Heart right ventricle (tissue), 16 donors: ENCODE measurements at places on chromosomes 7 and 10. TPM values are rescaled to one million over a fixed set of nuclear protein-coding genes. Genes with fewer than 3 reads are reported as not detected.

GRCh38 chr7:69204943-69205342 lies 393.3 kb upstream of the AUTS2 start:
- DNase-seq, result no peak

DNA sequence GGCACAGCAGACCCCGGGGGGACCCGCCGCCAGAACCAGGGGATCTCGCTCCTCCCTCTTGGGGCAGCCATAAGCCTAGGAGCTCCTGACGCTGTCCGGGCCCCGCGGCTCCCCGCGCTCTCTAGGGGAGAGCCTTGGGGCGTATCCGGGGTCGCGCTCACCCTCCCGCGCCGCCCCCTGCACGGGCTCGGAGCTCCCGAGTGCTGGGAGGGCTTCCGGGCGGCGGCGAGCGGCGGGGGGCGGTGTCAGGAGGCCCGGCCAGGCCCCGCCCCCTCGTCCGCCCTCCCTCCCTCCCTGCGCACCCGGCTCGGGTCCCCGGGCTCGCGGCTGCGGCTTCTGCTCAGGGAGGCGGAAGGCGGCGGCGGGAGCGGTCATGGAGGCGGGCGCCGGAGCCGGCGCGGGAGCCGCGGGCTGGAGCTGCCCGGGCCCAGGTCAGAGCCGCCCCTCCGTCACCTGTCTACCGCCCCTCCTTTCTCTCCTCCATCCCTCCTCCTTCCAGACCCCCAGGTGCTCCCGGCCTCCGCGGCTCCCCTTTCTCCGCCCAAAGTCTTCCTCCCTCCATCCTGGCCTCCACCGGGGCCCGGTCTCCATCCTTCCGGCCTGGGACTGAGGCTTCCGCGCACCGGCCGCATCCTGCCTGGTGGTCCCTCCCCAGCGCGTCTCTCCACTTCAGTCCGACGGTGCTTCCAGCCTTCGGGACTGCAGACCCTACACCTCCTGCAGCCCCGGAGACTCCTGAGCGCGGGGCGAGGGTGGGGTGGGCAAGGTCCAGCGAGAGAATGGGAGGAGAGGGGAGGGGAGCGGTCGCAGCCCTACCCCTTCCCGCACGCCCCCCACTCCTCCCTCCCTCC lies at the start of gene CCDC136:
Gene CCDC136 (plus strand): TSS at position 848 of the 851 bp plus-strand sequence. CDS start 444 bp downstream, outside the sequence.
- DNase-seq, result peak; percentile 81

DNA sequence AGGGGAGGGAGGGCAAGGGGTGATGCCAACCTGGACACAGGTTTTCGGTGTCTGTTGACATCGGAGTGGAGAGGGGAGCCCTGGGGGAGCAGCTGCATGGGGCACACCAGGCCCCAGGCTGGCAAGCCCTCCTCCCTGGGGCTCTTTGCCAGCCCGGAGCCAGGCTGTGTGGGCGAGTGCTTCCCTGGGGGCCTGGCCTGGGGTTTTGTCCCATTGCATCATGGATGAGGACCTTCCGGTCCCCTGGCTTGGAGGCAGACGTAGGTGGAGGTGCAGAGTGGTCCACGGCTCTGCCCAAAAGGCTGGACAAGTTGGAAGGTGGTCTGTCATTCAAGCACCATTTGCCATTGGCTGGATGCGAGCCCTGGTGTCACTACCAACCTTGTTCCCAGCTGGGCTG lies 34.8 kb downstream of the ZMIZ1 start:
- DNase-seq, result no peak

DNA sequence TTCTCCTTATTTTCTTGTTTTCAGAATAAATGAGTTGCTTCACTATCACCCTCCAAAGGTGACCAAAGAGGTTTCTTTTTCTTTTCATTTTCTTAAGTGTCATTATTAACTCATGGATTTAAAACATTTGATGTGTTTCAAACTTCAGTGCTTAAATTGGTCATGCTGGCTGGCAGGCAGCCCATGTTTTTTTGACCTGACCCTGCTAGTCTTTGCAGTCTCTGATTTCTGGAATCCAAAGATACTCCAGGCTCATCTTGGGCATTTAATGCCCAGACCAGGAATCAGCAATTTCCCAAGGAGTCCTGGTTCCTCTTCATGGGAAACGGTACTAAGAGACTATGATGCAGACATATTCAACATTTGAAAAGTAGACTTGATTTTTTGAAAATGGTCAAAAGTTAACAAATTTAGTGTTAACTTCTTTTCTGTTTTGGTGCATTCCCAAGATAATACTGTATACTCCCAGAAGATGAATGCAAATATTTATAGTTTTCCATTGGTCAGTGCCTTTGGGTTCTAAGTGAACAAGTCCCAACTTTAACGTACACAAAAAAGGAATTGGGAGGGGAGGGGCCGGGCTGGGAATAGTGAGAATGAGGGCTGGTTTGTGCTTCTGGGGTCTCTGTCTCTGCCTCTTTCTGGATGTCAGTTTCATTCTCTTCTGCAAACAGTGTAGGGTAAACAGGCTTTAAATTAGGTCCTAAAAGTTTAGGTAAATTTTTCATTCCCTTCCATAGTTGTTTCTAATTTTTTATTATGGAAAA lies 19.8 kb downstream of the NUB1 start:
- no peak for DNase-seq

- no peak for DNase-seq
Observed at GRCh38 chr10:106360870-106361269, 803.6 kb downstream of the SORCS1 start.

DNA sequence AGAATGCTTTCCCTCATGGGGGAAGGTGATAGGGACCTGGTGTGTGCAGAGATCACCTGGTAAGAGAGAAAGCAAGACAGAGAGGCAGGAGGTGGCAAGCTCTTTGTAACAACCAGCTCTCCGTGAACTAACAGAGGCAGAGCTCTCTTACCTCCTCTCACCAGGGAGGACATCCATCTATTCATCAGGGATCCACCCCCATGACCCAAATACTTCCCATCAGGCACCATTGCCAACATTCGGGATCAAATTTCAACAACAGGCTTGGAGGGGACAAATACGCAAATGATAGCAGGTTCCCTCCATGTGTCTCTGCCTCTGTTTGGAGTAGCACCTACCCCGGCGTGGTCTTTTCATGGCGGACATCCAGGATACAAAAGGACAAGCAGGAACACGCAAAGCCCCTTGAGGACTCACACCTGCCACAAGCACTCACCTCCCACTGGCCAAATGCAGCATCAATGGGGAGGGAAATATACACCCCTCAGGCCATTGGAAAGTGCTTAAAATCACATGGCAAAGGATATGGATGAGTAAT lies 431.2 kb upstream of the AUTS2 start:
- DNase-seq, result no peak

GRCh38 chr7:30505174-30505697 lies 607 bp upstream of the GGCT start:
- no peak for DNase-seq

DNA sequence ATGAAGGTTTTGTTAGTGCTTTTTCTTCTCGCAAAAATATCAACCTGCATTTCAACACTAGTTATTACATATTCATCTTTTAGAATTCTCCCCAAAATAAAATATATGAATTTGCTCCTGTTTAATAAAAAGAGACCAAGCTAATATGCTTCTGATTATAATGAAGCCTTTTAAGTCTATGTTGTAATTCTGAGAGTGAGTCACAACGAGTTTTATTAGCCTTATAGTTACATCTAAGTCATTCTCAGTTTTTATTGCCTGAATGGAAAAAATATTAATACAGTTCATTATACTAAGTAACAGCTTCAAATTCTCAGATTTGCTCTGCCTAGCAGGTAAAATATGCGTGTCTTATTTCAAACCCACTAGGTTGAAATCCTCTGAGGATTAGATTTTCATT lies 152.4 kb upstream of the CELF2 start:
- DNase-seq, result no peak

GRCh38 chr7:139339698-139340036 lies 1.5 kb upstream of the FMC1 start:
- no peak for DNase-seq

DNA sequence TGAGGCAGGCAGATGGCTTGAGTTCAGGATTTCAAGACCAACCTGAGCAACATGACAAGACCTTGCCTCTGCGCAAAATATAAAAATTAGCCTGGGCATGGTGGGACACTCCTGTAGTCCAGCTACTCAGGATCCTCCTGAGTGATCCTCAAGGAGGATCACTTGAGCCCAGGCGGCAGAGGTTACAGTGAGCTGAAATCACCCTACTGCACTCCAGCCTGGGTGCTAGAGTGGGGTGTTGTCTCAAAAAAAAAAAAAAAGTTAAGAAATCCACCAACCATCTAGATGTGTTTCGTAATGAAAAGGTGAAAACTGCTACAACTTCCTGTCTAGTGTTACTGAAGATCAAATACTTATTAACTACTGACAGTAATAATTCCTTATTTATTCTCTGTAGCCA lies 8.1 kb downstream of the GLCCI1 start:
- no peak for DNase-seq

GRCh38 chr10:76550806-76551205 lies 1086.8 kb downstream of the KCNMA1 start:
- DNase-seq, result no peak

DNA sequence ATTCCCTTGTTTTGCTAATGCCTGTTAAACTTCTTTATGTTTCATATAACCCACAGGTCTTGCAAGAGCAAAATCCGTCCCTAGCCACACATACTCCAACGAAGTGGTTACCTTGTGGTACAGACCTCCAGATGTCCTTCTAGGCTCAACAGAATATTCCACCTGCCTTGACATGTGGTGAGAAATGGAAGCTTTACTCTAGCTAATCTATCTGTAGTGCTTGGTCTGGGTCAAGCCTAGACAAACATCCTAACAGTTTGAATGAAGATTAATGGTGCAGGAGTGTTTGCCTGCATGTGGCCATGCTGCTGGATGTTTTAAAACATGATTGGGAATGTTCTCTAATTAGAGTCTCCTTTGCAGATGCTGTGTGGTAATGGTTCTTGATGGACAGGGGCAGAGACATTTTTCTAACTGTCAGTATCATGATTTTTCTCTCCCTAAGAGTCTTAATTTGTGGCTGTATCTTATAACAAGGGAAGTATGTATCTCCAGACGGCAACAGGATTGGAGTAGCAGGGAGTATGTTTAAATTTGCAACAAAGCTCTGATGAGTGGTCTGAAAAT lies 308.5 kb upstream of the FZD1 start:
- no peak for DNase-seq

Gene CYP2C19
- not detected for total RNA-seq

- DNase-seq, result peak; percentile 4
Observed at GRCh38 chr7:128837521-128837921, 7.3 kb downstream of the FLNC start.

Gene CLDN3
- total RNA-seq, result not detected

Gene PPP1R3C
- total RNA-seq, result 133 TPM

- no peak for DNase-seq
Observed at GRCh38 chr10:27912231-27912630, 86.6 kb downstream of the ODAD2 start.

DNA sequence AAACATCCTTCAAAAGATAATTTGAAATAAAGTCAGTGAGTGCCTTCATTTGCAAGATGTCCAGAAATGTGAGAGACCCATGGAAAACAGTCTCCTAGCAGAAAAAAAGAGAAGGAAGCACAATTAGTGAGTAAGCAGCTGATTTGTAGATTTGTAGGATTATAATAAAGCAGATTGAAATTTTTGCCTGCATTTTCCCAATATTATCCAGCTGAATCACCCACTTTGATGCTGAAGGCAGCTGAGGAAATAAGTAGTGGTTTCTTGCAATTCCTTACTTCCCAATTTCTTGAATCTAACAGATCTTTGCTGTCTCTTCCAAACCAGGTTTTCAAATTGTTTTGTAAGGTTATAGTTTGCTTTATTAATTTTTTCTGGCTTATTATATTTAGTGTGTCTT lies 181.4 kb downstream of the GNAT3 start:
- no peak for DNase-seq

DNA sequence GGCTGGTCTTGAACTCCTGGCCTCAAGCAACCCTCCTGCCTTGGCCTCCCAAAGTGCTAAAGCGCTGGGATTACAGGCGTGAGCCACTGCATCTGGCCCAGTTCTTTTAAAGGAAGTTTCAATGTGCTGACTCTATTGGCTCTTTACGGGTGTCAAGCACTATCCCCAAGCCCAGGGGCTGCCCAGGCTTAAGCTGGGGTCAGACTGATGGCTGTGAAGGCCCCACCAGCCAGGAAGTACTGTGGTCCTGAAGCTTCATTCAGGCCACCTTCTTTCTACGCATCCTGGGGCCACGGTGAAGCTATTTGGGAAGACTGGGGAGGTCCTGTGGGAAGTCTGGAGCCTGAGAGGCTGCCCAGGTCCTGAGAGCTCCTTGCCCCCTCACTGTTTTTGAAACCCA lies 8.0 kb downstream of the GPR15LG start:
- DNase-seq, result no peak

Gene ZNF394
- 14.1 TPM for total RNA-seq

GRCh38 chr7:17557251-17557671 lies 258.8 kb downstream of the AHR start:
- DNase-seq, result no peak

DNA sequence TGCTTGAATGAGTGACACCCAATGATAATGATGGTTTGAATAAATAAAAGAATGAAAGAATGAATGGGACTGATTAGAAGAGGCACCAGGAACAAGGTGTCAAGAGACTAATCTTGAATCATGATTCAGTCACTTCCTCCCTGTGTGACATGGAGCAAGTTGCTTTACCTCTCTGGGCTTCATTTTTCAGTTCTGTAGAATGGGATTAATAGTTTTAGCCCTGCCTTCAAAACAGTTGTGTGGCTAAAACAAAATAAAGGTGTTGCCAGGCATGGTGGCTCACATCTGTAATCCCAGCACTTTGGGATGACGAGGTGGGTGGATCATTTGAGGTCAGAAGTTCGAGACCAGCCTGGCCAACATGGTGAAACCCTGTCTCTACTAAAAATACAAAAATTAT lies 37.6 kb downstream of the MYL10 start:
- DNase-seq, result no peak

DNA sequence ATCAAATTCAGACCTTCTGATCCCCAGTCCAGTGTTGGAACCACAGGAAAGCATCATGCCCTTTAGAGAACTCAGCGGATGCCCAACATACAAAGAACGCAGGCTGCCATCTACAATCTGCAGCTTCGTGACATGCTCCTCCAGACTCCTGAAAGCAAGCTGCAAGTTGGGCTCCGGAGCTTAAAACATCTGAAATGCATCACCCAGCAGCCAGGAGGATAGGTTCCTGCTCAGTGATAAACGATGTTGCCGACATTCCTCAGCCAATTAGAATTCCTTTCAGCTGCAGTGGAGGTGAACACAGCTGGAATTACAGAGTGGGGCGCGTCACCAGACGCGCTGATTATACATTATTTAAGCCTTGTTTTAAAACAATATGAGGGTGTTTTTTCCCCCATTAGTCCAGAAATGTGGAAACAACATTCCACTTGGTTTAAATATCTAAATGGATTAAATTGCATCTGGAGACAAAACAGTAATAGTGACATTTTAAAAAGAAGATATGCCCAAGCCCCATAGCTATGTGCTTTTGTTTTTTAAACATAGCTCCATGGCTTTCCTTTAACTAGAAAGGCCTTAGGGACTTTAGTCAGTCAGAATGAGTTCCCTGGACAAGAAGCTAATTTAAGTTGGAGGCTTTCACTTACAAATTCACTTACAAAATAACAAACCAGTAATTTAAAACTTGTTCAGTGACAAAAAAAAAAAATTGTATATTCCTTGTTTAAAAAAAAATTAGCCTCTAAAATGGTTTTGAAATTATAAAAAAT lies 6.3 kb downstream of the SMURF1 start:
- DNase-seq, result no peak

GRCh38 chr7:219581-220150 lies 27.3 kb downstream of the FAM20C start:
- DNase-seq, result no peak
